ENCODE measurements at places on chromosomes 7 and 10. TPM values are rescaled to one million over a fixed set of nuclear protein-coding genes. Genes with fewer than 3 reads are reported as not detected.

SLC29A4 gene
- total RNA-seq, result 38.9 TPM

ZKSCAN1 gene
- total RNA-seq, result 55.5 TPM

HTRA1 gene
- 32.8 TPM for total RNA-seq

FAM180A gene
- not detected for total RNA-seq

TAS2R5 gene
- total RNA-seq, result 0.77 TPM

TET1 gene
- 2.3 TPM for total RNA-seq

MGAM2 gene
- total RNA-seq, result 0.10 TPM

TBX20 gene
- not detected for total RNA-seq

NXPH1 gene
- not detected for total RNA-seq

FXYD4 gene
- not detected for total RNA-seq

TRIM74 gene
- 0.46 TPM for total RNA-seq

DENND2A gene
- 1.4 TPM for total RNA-seq

CHST3 gene
- total RNA-seq, result 44.6 TPM

CARD11 gene
- 0.82 TPM for total RNA-seq

AGAP9 gene
- 9.9 TPM for total RNA-seq

CNTNAP2 gene
- total RNA-seq, result 0.03 TPM

TEX47 gene
- not detected for total RNA-seq

- peaks cover 53% of the 10 kb centered on the region for H3K36me3 ChIP-seq
- peaks cover 48% of the 10 kb centered on the region for H3K4me1 ChIP-seq
- H3K27ac ChIP-seq, result peak overlapping the region; percentile 23
- H3K4me3 ChIP-seq, result no peak overlapping the region
- H3K27me3 ChIP-seq, result no peaks in the 10 kb centered on the region
- no peak for DNase-seq
These were observed 34.0 kb downstream of the PSAP start for GRCh38 chr10:71816936-71817618.

GRCh38 chr10:69807122-69807521 is 5.4 kb downstream of the COL13A1 start:
- H3K4me1 ChIP-seq, result peaks cover 6% of the 10 kb centered on the region
- H3K36me3 ChIP-seq, result peaks cover 2% of the 10 kb centered on the region
- no peak overlapping the region for H3K4me3 ChIP-seq
- DNase-seq, result no peak
- H3K27me3 ChIP-seq, result peaks cover under 1% of the 10 kb centered on the region
- H3K27ac ChIP-seq, result no peak overlapping the region

GRCh38 chr10:8121201-8121890 is 66.9 kb downstream of the GATA3 start:
- no peaks in the 10 kb centered on the region for H3K4me1 ChIP-seq
- DNase-seq, result no peak
- no peaks in the 10 kb centered on the region for H3K36me3 ChIP-seq
- H3K27me3 ChIP-seq, result no peaks in the 10 kb centered on the region

GRCh38 chr10:6570893-6571292 is 9.2 kb downstream of the PRKCQ start:
- no peaks in the 10 kb centered on the region for H3K36me3 ChIP-seq
- no peak overlapping the region for H3K27ac ChIP-seq
- DNase-seq, result no peak
- H3K4me1 ChIP-seq, result no peaks in the 10 kb centered on the region
- no peak overlapping the region for H3K4me3 ChIP-seq

DNA sequence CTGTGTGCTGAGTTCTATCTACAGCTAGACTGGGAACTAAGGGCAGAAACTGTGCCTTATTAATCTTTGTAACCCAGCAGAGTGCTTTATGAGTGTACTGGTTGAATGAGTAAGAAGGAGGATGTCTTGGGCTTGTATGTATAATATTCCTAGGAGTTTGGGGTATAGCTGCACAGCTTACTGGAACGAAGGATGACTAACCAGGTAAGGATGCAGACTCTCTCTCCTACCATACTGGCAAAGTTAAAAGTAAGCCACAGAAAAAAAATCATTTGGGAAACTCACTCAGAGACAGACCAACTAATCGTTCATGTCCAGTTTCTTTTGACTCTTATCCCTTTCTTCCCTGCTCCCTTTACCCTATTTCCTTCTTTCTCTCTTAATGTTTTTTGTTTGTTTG is 1.4 kb upstream of the DHTKD1 start:
- H3K27me3 ChIP-seq, result no peaks in the 10 kb centered on the region
- H3K27ac ChIP-seq, result peak overlapping the region; percentile 39
- H3K36me3 ChIP-seq, result no peaks in the 10 kb centered on the region
- DNase-seq, result no peak

- peaks cover 23% of the 10 kb centered on the region for H3K4me1 ChIP-seq
- H3K27ac ChIP-seq, result no peak overlapping the region
- H3K4me3 ChIP-seq, result peak overlapping the region; percentile 45
- H3K27me3 ChIP-seq, result no peaks in the 10 kb centered on the region
These were observed 19.0 kb upstream of the HSPB1 start for GRCh38 chr7:76283254-76284159.

- no peaks in the 10 kb centered on the region for H3K36me3 ChIP-seq
- no peaks in the 10 kb centered on the region for H3K4me1 ChIP-seq
- no peaks in the 10 kb centered on the region for H3K27me3 ChIP-seq
- no peak overlapping the region for H3K4me3 ChIP-seq
- no peak for DNase-seq
- H3K27ac ChIP-seq, result no peak overlapping the region
These were observed 30.2 kb downstream of the TAS2R16 start for GRCh38 chr7:122965306-122965705.

GRCh38 chr10:5571826-5572225 is 47.1 kb downstream of the CALML3 start:
- no peak overlapping the region for H3K4me3 ChIP-seq
- H3K27ac ChIP-seq, result no peak overlapping the region
- H3K36me3 ChIP-seq, result no peaks in the 10 kb centered on the region
- no peak for DNase-seq
- peaks cover 4% of the 10 kb centered on the region for H3K4me1 ChIP-seq

GRCh38 chr10:59887006-59887405 is 19.4 kb downstream of the CCDC6 start:
- peaks cover 6% of the 10 kb centered on the region for H3K4me1 ChIP-seq
- no peak for DNase-seq
- no peak overlapping the region for H3K27ac ChIP-seq
- no peaks in the 10 kb centered on the region for H3K36me3 ChIP-seq
- H3K4me3 ChIP-seq, result no peak overlapping the region

- no peaks in the 10 kb centered on the region for H3K4me1 ChIP-seq
- H3K27me3 ChIP-seq, result no peaks in the 10 kb centered on the region
- H3K27ac ChIP-seq, result no peak overlapping the region
These were observed 29.4 kb upstream of the C10orf71 start for GRCh38 chr10:49269523-49269922.

GRCh38 chr10:103736763-103737162 is 118.6 kb downstream of the SH3PXD2A start:
- no peak overlapping the region for H3K4me3 ChIP-seq
- H3K27ac ChIP-seq, result no peak overlapping the region
- no peak for DNase-seq
- no peaks in the 10 kb centered on the region for H3K36me3 ChIP-seq

DNA sequence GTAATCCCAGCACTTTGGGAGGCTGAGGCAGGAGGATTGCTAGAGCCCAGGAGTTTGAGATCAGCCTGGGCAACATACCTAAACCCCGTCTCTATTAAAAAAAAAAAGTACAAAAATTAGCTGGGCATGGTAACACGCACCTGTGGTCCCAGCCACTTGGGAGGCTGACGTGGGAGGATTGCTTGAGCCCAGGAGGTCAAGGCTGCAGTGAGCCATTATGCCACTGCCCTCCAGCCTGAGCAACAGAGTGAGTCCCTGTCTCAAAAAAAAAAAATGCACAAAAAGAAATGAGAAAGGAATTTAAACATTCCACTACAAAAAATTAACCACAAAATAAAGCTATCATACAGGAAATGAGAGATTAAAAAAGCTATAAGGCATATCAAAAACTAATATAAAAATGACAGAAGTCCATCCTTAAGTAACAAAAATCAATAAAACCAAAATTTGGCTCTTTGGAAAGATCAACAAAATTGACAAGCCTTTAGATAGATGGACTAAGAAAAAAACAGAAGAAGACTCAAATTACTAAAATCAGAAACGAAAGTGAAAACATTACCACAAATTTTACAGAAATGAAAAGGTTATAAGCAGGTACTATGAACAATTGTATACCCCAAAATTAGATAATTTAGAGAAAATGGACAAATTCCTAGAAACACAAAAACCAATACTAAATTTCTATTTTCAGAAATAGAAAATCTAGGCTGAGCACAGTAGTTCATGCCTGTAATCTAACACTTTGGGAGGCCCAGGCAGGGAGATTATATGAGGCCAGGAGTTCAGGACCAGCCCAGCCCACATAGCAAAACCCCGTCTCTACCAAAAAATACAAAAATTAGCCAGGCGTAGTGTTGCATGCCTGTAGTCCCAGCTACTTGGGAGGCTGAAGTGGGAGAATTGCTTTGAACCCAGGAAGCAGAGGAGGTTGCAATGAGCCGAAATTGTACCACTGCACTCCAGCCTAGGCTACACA is 42.4 kb upstream of the NANOS1 start:
- H3K27ac ChIP-seq, result no peak overlapping the region
- no peaks in the 10 kb centered on the region for H3K36me3 ChIP-seq
- H3K4me3 ChIP-seq, result no peak overlapping the region

DNA sequence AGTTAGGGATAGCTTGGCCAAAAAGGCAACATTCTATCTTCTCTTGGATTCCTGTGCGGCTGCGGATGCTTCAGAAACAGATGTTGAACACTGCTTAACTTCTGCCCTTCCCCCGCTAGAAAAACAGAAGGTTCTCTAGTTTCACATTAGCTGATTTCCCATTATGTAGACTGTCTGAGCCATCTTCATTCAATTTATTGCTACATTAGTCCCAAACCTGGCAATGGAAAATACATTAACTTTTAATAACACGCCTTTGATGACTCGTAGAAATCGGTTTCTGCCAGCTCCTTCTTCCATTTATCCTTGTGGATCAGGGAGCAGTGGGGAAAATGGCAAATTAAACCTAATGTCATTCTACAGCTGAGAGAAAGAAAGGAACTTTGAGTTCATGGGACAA is 119.9 kb downstream of the SLC16A9 start:
- H3K36me3 ChIP-seq, result no peaks in the 10 kb centered on the region
- no peak for DNase-seq
- no peaks in the 10 kb centered on the region for H3K4me1 ChIP-seq
- no peak overlapping the region for H3K27ac ChIP-seq

- H3K36me3 ChIP-seq, result no peaks in the 10 kb centered on the region
- no peak overlapping the region for H3K4me3 ChIP-seq
- no peaks in the 10 kb centered on the region for H3K27me3 ChIP-seq
- no peaks in the 10 kb centered on the region for H3K4me1 ChIP-seq
- peak; percentile 28 for DNase-seq
- H3K27ac ChIP-seq, result no peak overlapping the region
These were observed 4.1 kb downstream of the ARMC3 start for GRCh38 chr10:22931948-22932347.

GRCh38 chr10:34922138-34922537 is 107.0 kb upstream of the PARD3 start:
- no peak for DNase-seq
- H3K36me3 ChIP-seq, result no peaks in the 10 kb centered on the region
- no peaks in the 10 kb centered on the region for H3K27me3 ChIP-seq
- H3K4me3 ChIP-seq, result no peak overlapping the region
- no peak overlapping the region for H3K27ac ChIP-seq
- no peaks in the 10 kb centered on the region for H3K4me1 ChIP-seq

GRCh38 chr7:105130048-105130447 is 116.0 kb downstream of the KMT2E start:
- no peaks in the 10 kb centered on the region for H3K27me3 ChIP-seq
- H3K4me1 ChIP-seq, result no peaks in the 10 kb centered on the region
- H3K36me3 ChIP-seq, result no peaks in the 10 kb centered on the region
- no peak for DNase-seq

DNA sequence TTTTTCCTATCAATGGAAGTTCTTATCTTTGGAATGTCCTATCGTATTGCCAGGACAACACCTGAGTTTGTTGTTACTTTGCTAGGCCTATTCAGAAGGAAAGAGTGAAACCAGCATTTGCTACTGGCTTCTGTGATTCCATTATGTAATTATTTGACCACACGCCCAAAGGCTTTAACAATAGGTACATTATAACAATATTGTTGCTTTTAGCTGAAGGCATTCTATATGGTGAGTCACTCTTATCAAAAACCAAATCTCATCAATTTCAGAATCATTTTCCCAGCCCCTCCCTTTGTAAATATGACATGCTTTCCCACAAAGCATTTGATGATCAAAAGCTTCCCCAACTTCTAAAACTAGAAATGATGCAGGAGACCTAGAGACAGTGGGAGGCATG is 294.4 kb upstream of the NEBL start:
- no peak overlapping the region for H3K4me3 ChIP-seq
- H3K27ac ChIP-seq, result no peak overlapping the region
- no peaks in the 10 kb centered on the region for H3K36me3 ChIP-seq
- DNase-seq, result no peak

- no peak overlapping the region for H3K4me3 ChIP-seq
- no peak overlapping the region for H3K27ac ChIP-seq
- H3K36me3 ChIP-seq, result peaks cover 15% of the 10 kb centered on the region
- no peaks in the 10 kb centered on the region for H3K4me1 ChIP-seq
- no peak for DNase-seq
- H3K27me3 ChIP-seq, result no peaks in the 10 kb centered on the region
These were observed 10.4 kb downstream of the RAB11FIP2 start for GRCh38 chr10:118036281-118036875.

DNA sequence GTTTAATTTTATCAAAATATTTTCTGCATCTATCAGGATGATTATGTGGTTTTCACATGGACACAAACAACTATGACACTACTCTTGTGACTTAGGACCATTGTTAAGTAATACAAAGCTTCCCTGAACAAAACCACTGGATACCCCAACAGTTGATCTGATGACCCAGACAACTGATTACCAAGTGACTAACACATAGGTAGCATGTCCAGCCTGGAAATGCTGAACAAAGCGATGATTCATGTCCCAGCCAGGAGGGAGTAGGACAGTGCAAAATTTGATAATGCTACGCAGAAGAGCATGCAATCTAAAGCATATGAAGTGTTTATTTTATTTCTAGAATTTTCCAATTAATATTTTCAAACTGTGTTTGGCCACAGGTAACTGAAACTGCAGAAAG is 8.9 kb upstream of the PNLIP start:
- no peaks in the 10 kb centered on the region for H3K36me3 ChIP-seq
- no peaks in the 10 kb centered on the region for H3K4me1 ChIP-seq
- no peak overlapping the region for H3K27ac ChIP-seq
- DNase-seq, result no peak

DNA sequence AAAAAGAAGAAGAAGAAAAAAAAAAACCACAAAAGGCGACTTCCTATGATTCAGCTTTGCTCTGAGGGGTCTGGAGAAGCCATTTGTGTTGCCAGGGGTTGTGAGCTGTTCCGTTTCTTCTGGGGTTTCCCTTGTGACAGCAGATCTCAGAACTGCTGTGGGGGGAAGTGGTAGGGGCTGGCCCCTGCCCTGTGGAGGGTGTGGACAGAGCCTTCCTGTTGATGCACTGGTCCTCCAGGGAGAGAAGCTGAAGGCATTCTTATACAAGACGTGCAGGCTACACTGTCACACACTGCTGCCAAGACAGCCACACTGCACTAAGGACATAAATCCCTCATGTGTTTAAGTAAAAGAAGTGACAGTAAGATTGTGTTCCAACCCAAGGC is 17.3 kb upstream of the CSGALNACT2 start:
- H3K27ac ChIP-seq, result no peak overlapping the region
- no peak for DNase-seq
- no peaks in the 10 kb centered on the region for H3K27me3 ChIP-seq
- H3K36me3 ChIP-seq, result no peaks in the 10 kb centered on the region

Measured in Panc1 (cell line).